NCI-H2081 treated with DMSO at 0.1 percent for 48 hours (cell line): ENCODE measurements at places on chromosomes 5 and 9.

DNA sequence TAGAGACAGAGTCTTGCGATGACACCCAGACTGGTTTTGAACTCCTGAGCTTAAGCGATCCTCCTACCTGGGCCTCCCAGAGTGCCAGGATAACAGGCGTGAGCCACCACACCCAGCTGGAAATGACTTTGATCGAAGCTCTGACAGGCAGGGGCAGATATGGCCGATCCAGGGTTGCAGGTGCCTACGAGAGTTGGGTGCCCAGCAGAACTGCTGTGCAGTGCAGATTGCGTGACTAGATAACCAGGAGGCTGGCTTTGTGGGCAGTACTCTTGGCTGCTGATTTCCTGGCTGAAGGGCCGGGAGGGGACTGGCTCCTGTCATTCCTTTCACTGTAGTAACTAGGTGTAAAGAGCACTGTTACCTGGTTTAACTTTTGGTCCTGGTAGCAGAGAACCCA, 11.8 kb downstream of the TBC1D13 start:
- no peak for DNase-seq

GRCh38 chr9:21872696-21873095, 70.3 kb downstream of the MTAP start:
- DNase-seq, result no peak

- DNase-seq, result no peak
Measured at GRCh38 chr5:108801776-108802175, 54.1 kb downstream of the FER start.

GRCh38 chr5:1652873-1653697, 129.3 kb upstream of the LPCAT1 start:
- DNase-seq, result no peak

DNA sequence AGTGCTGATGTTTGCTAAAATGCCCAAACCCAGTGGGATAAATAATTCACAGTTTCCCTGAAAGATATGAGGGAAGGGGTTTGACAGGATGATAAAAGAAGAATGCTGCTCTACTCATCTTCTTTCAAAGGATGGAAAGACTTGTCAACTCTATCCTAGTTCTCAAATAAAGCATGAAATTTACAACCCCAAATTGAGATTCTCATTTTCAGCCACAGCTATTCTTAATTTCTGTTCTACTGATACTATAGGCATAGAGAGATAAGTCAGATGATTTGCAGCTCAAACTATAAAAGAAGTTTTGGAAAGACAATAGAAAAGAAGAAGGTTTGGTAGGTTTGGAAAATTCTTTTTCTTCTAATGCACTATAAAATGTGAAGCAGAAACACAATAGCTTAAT, 542.6 kb downstream of the CSNK1G3 start:
- no peak for DNase-seq

GRCh38 chr5:120252839-120253238, 211.3 kb upstream of the PRR16 start:
- peak; percentile 59 for DNase-seq

DNA sequence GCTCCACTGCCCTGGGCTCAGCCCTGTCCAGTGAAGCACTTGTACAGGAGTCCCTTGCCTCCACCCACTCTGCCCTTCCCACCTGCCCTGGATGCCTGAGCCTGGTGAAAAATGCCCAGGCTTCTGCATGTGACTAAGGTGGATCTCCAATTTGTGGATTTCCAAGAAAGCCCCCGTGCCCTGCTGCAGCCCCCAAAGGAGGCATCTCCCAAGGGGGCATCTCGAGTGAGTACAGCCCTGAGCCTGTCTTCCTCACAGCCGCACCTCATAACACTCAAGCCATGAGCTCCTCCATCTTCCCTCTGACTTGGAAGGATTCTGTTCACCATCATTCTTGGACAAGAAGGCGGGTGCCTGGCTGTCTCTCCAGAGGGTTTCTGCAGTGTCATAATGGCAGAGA, 158.0 kb upstream of the PPP1R26 start:
- no peak for DNase-seq

- no peak for DNase-seq
Measured at GRCh38 chr5:176890455-176891330, 8.5 kb downstream of the HK3 start.

- no peak for DNase-seq
Measured at GRCh38 chr5:159854916-159855315, 61.4 kb upstream of the ADRA1B start.

GRCh38 chr5:67206929-67207328, 10.3 kb upstream of the CD180 start:
- DNase-seq, result no peak

DNA sequence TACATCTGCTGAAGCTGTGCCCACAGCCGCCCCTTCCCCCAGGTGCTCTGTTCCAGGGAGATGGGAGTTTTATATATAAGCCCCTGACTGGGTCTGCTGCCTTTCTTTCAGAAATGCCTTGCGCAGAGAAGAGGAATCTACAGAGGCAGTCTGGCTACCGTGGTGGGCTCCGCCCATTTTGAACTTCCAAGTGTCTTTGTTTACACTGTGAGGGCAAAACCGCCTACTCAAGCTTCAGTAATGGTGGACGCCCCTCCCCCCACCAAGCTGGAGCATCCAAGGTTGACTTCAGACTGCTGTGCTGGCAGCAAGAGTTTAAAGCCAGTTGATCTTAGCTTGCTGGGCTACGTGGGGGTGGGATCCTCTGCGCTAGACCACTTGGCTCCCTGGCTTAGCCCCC, 41.3 kb downstream of the RANBP17 start:
- no peak for DNase-seq

DNA sequence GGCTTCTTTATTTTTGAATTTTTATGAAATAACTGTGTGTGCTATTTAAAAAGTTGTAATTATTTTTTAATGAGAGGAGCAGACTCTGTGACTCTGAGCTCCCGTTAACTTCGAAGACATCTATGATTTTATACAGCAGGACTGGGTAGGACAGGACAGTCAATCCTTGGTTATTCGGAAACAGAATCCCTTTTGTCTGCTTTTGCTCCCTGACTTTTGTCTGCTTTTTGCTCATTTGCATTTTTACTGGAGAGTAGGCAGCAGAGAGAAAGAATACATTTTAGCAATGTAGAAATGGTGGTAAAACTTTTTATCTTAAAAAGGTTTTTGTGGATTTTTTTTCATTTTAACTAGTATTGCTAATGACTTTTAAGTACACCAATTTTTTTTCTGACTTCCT, 303.6 kb downstream of the ARHGAP26 start:
- DNase-seq, result no peak

DNA sequence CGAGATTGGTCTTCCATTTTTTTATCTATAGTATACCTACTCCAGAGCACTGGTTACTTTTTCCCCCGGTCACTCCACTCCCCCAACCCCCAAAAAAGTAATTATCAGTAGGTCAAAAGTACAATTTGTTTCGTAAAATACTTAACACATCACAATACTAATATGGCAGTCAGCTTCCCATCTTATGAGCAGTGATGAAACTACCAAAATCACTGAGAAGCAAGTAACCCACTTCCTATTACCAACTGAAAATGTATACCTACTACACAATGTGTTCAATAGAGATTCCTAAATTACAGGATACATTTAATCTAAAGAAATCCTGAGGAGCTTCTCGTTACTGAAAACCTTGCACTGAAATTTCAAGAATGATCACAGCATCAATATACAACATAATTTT, 1.9 kb downstream of the CERT1 start:
- DNase-seq, result no peak

- DNase-seq, result no peak
Measured at GRCh38 chr5:166111021-166111420, 2180.4 kb upstream of the WWC1 start.

GRCh38 chr9:120571443-120572257, 8.3 kb downstream of the CDK5RAP2 start:
- DNase-seq, result no peak

- no peak for DNase-seq
Measured at GRCh38 chr5:168132241-168132641, 159.2 kb upstream of the WWC1 start.

GRCh38 chr9:95017062-95017461, 290.6 kb downstream of the AOPEP start:
- DNase-seq, result no peak

DNA sequence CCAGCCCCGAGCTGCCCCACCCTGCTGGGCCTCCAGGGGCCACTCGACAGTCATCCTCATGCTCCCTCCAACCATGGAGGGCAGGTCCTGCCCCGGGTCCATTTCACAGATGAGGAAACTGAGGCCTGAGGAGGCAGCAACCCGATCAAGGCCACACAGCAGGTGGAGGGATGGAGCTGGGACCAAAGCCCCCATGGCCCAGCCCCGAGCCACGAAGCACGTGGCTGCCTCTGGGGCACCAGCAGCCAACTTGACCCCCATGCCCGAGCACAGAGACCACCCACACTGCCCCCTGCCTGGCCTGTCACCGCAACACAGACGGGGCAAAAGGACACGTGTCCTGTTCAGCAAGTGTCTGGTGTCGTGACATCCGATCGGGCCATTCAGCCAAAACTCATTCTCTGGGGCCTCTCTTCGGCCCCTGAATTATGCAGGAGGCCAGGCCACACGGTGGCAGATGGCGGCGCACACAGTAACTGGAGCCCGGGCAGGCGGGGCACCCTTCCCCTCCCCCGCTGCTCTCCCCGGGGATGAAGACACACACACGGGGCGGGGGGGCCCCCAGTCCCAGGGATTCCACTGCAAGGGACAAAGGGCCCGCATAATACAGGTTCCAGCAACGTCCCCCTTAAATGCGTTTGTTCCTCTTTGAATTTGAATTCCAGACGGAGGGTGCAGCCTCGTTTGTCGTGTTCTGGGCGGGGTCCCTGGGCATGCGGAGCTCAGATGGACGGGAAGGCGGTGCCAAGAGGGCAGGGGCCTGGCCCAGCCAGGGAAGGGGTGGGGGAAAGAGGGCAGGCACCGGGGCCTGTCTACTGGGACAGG, 29.4 kb upstream of the TMEM250 start:
- DNase-seq, result no peak

- DNase-seq, result no peak
Measured at GRCh38 chr5:141488591-141489561, at the start of gene PCDHGC5. PCDHGC5 (plus strand) TSS chr5:141489081; CDS start chr5:141489241, 160 bp downstream.

DNA sequence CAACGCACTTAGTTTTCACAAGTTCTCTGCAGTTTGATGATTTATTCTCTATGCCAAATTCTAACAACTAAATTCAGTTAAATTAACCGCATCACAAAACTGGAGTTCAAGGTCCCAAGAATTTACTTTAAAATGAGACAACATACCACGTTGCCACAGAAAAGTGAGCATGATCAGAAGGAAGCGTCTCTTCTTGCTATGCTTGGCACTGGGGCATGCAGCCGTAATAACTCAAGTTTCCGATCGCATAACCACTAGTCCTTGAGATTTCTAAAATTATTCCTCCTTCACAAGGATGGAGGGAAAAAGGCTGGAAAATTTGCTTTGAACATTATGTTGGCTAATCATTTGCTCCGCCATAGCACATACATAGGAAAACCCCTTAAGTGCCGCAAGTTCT, 13.9 kb downstream of the NFIB start:
- DNase-seq, result no peak

GRCh38 chr5:175257128-175257846, 186.7 kb downstream of the DRD1 start:
- DNase-seq, result no peak

GRCh38 chr5:150397146-150397781, 15.4 kb downstream of the CD74 start:
- DNase-seq, result no peak

DNA sequence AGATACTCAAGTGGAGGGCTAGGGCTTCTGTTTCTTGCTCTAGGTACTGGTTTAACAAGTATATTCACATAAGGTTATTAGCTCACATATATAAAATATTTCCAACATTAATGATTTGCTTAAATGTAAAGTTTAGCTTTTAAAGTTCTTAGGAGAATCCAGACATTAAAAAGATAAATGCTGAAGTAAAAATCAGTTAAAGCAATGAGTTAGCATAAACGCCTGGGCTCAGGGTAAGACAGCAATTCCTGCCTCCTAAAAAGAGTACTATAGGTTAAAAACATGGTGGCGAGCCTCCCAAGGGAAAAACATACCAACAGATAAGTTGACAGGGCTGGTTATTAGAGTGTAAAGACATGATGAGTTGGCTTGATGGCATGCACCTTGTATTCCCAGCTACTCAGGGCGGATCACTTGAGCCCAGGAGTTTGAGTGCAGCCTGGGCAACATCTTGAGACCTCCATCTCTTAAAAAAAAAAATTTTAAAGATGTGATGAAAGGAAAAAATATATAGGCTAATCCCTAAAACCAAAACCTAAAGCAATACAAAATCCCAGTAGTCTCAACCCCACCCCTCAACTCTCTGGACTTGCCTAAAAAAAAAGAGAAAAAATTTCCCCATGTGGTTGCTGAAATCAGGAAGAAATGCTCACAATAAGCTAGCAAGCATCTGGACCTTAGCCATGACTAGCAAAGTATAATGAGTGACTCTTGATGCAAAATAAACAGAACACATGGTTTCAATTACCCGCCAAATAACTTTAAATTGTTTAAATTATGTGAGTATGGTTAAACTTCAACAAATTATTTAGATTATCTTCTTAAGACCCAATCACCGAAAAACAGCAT, 3.6 kb downstream of the GOLPH3 start:
- no peak for DNase-seq

GRCh38 chr9:121771851-121772599, 120.6 kb downstream of the DAB2IP start:
- no peak for DNase-seq

DNA sequence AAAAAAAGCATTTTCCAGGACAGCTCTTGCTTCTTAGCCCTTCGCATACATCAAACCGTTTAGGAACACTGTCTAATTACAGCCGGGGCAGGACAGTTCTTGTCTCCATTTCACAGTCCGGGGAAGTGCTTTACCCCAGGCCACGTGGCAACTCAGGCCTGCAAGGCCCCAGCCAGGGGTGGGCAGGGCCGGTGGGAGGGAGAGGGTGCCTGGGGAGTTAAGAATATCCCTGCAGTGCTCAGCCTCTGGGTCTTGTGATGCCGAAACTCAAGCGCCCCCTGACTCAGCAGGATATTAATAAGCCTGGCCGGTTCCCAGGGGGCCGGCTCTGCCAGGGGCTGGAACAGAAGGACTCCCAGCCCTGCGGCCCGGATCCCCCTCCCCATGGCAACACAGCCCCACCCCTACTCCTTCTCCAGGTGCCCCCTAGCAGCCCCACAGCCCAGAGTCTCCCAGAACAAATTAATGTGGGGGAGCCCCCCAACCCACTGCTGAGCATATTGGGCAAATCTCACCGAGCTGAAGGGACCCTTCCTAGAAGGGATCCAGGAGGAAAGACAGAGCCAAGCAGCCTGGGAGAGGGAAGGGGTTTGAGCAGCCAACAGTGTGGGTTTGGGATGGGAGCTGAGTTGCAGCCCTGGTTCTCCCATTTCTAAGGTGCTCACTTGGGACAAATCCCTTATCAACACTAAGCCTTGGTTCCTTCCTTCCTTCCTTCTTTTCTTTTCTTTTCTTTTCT, 45.3 kb downstream of the PLPP7 start:
- DNase-seq, result no peak

GRCh38 chr9:136204838-136205706, at the start of gene LHX3:
LHX3 (minus strand) TSS chr9:136205128; CDS start chr9:136205012, 116 bp downstream.
- DNase-seq, result no peak

GRCh38 chr5:156450778-156451177, 123.8 kb downstream of the SGCD start:
- DNase-seq, result no peak

- no peak for DNase-seq
Measured at GRCh38 chr5:7597059-7597642, 201.2 kb downstream of the ADCY2 start.
